ENCODE measurements at places on chromosomes 4 and X.

DNA sequence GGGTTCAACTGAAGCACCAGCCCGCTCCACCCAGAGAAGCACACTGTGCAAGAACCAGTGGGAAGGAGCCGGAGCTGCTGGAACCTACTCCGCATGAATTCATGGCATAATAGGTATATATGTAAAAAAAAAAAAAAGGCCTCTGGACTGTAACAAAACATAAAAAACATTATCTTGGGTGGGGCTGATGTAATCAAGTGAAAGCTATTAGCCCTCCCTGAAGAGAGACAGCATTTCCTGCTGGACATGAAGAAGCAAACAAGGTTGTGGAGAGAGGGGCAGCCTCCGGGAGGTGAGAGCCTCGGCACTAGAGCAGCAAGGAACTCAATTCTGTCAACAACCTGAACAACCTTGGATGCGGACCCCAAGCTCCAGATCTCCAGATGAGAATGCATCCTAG lies 50.7 kb downstream of the PLAC1 start:
- no peak for DNase-seq

DNA sequence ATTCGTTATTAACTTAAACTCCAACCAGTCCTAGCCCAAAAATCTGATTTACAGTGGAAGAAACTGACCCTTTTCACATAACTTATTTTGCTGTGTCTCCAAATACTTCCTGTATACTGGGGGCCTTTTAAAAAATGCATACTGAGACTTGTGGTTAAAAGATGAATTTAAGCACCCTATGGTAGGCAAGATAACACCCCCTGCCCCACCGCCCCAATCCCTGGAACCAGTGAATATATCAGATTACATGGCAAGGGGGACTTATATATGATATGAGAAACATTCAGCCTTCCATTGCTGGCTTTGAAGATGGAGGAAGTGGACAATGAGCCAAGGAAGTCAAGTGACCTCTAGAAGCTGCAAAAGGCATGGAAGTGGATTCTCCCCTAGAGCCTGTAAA lies 3.1 kb upstream of the CLCN3 start:
- no peak for DNase-seq

DNA sequence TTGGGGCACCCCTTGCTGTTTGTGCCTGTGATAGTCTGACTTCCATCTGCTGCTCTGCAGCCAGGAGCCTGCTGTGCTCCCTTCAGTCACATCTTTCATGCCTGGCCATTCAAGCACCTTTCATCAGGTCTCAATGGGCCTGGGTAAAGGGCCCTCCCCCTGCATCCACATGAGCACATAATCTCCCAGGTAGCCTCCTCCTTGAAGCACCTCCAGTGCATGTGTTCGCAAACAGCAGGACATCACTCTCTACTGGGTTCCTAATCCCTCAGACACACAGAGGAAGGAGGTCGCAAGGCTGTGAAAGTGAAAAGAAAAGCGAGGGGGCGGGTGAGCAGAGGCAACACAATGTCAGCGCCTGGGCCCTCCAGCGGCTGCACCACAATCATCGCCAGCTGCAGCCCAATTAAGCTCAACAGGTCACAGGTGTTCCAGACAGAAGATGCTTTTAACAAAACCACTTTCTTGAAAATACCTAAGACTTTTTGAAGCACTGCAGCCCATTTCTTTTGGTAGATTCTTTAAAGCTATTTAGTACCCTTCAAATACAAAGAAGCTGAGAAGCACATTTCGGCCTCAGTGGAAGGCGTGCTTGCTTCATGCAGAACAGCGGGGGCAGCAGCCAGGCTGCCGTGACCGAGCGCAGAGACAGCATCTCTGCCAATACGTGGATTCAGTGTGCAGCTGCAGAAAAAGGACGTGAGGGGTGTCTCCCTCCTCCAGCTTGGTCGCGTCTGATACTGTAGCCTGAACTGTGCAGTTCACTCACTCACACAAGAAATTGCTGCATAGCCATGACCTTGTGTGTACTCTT lies 92.2 kb upstream of the SPRY1 start:
- DNase-seq = no peak

GRCh38 chr4:87451537-87451936 lies 29.2 kb downstream of the NUDT9 start:
- DNase-seq = no peak

DNA sequence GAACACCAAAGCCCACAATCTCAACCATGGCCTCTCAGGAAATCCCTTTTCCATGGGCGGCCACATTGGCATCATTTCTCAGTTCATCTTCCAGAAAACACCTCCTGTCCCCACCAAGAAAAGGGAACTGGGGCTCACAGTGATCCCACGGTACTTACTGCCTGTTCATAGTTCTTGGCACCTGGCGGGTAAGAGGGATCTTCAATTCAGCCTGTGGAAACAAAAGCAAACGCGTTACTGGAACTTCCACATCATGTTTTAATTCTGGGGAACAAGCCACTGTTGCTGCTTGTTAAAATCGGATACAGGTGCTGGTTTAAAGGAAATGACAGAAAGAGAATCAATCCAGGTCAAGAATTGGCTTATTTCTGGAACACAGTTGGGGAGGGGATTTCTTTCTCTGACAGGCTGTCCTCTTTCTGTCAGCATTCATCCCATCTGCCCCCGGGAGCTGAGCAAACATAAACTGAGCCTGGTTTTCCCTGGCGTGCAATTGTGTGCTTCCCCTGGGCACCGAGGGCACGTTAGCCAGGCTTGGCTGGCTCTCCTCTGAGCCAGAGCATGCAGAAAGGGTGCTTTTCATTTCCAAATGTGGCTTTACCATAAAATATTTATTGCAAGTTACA lies 16.8 kb downstream of the CLNK start:
- DNase-seq = no peak

DNA sequence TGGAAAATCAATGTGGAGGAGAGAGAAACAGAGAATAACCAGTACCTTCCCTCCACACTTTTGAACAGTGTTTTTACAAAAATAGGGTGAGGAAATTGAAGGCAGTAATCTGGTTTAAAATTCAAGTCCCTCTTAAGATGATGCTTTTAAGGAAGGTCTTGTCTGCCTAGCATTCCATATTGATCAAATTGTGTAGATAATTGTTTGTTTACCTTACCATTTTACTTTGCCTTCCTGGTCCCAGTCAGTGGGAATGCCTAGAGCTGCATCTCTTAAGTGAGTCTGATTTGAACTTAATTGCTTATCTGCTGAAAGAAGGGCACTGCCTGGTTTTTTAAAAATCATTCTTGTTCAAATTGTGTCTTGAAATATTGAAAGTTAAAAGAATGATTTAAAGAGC lies 14.4 kb upstream of the MAOA start:
- no peak for DNase-seq

DNA sequence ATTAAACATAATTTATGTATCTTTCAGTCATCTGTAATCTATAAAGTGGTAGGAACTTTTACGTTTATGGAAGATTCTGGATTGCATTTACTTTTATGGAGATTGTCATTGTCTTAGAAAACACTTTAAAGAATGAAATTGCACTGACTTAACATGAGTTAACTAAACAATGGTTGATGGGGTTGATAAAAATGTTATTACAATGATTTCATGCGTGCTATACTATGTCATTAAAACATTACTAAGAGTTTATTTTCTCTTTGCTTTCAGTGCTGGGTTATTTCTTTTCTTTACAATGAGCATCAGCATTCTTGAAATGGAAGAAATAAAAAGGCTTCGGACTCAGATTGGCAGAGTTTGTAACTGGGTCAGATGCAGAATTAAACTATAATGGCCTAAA lies 67.1 kb upstream of the PDLIM3 start:
- no peak for DNase-seq

DNA sequence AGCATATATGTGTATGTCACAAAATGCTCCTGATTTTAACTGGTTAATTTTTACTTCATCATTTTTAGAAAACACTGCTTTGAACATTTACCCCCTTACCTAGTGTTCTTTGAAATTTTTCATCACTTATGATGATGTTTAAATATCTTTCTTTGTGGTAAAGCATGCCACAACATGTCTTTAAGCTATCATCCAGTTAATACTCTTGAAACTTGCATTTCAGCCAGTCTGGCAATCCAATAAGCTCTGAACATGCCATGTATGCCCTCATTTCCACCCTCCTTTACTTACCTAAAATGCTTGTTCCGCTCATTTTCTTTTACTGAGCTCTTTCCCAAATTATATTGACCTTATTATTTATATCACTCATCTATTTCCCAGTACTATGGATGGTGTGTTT lies 581.2 kb downstream of the RAPGEF2 start:
- no peak for DNase-seq

DNA sequence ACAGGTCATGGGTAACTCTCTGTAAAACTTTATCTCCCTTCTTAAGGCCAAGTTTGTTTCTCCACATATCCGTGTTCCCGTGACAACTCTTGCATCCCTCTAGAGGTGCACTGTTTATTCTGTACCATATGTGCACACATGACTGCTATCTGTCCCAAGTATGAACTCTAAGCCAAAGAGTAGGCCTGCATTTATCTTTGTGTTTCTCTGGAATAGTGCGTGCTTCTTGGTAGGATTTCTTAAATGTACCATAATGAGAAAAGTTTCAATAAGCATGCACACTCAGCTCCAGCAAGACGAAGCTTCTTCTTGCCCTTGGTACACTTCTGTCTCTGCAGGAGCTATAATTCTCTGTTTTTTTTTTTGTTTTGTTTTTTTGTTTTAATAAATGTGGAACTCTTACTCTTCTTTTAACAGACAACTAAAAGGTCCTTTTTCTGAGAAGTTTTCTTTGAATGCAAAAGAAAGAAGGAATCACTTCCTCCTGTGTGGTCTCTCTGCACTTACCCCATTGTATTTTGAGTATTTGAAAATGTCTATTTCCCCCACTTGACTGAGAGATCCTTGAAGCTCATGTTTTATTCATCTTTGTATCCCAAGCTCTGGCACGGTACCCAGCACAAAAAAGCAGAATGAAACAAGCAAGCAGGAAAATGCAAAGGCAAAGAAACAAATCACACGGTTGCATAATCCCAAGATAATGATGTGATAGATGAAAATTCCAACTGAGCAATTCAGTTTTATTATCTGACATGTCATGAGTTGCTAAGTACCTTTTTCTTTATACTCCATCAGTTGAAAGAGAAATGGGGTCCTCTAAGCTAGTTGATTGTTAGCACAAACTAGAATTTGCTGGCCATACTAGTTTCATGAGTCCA lies 521.9 kb upstream of the BOD1L1 start:
- DNase-seq = no peak

- DNase-seq = no peak
Measured at GRCh38 chr4:26741491-26741871, 119.2 kb upstream of the STIM2 start.

DNA sequence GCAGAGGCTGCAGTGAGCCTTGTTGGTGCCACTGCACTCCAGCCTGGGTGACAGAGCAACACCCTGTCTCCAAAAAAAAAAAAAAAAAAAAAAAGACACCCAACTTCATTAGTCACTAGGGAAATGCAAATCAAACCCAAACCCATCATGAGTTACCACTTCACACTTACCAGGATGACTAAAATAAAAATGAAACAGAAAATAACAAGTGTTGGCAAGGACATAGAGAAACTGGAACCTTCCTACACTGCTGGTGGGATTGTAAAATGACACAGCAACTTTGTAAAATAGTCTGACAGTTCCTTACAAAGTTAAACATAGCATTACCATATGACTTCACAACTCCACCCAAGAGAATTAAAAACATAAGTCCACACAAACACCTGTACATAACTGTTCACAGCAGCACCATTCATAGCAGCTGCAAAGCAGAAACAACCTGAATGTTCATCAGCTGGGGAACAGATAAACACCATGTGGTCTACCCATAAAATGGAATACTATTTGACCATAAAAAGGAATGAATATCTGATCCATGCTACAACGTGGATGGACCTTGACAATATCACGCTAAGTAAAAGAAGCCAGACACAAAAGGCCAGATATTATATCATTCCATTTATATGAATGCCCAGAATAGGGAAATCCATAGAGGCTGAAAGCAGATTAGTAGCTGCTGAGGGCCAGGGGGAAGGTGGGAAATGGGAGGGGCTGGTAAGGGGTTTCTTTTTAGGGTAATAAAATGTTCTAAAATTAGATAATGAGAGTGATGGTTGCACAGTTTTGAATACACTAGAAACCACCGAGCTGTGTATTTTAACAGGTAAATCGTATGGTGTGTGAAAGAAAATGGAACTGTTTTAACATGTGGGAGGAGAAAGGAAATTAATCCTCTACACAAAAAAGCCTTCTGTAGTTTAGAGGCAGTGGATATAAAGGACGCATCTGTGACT lies 18.3 kb downstream of the CD99L2 start:
- no peak for DNase-seq

DNA sequence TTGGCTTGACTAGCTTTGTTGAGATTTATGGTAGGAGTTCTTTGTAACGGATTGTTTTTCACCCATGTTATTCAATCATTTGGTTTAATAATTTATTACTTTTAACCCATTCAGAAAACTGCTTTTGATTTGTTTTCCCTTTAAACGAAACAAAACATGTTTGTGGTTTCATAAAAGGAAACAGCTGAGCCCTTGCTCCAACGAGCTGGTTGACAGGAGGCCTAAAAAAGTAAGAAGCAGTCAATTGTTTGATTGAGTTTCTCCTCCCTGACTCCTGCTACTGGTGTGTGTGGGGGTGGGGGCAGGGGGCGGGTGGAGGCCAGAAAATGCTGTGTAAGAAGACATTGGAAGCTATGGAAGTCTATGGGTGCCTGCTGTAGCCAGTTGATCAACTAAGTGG lies 102.8 kb downstream of the CHRDL1 start:
- DNase-seq = no peak

- peak; percentile 26 for DNase-seq
Measured at GRCh38 chr4:38318737-38319455, 345.1 kb upstream of the KLF3 start.

DNA sequence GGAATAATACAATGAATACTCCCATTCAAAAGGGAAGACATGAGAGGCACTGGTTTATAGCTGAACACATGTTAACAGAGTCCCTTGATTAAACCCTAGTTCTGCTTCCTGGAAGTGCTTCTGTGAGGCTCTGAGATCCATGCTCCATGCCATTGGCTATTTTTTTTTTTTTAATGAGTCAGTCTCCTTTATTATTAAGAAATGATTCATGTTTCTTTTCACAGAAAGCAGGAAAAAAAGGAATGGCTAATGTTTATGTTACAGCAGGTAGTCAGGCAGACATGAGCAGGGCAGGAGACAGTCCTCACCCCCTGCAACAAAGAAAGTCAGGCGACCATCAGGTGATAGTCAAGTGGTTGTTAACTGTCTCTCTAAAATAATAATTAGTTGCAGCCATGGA lies 598.7 kb downstream of the EPHA5 start:
- DNase-seq = no peak

- DNase-seq = no peak
Measured at GRCh38 chr4:102263024-102263787, 82.1 kb downstream of the SLC39A8 start.

DNA sequence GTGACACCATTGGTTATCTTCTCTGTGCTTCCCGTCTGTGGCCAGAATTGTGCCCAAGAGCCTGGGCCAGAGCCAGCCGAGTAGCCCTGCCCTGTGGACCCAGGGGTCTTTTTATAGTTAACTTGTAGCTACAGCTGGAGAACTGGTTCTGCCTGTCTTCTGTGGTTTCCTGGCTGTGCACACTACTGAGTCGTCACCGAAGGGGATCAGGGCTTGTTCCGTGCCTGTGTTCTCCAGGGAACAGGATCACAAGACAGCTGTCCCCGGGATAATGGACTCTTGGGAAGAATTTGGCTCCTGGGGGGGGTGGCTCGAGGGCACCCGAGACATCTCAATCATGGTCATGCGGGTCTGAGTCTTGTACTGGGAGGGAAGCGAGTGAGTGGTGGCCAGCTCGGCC lies 22.1 kb upstream of the OPN1LW start:
- no peak for DNase-seq

- no peak for DNase-seq
Measured at GRCh38 chrX:12580548-12580947, 210.7 kb upstream of the PRPS2 start.

Data from stimulated activated CD4-positive, alpha-beta T cell treated with anti-CD3 and anti-CD28 coated beads, Interleukin-1b, Interleukin-23, amount 100 ng/mL, for 1 hour (primary cell).